Stimulated activated naive CD4-positive, alpha-beta T cell treated with Interleukin-2 at 50 U/mL for 16 hours (primary cell): ENCODE measurements at places on chromosomes 2 and 18.

- DNase-seq = no peak
Measured at GRCh38 chr2:151862700-151863099, 34.5 kb upstream of the ARL5A start.

DNA sequence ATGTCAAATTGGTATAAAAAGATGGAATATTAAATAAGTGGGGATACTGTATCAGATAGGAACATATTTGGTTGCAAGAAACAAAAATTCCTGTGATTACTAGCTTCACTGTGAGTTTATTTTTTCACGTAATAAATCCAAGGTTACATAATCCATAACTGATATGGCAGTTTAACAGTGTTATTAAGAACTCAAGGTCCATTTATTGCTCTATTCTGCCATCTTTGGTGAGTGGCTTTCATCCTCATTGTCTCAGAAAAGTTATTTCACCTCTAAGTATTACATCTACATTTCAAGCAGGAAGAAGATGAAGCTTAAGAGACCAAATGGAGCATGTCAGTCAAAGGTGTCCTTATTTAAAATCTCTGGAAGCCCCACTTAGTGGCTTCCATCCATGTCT lies 37.2 kb downstream of the YIPF4 start:
- DNase-seq = no peak

DNA sequence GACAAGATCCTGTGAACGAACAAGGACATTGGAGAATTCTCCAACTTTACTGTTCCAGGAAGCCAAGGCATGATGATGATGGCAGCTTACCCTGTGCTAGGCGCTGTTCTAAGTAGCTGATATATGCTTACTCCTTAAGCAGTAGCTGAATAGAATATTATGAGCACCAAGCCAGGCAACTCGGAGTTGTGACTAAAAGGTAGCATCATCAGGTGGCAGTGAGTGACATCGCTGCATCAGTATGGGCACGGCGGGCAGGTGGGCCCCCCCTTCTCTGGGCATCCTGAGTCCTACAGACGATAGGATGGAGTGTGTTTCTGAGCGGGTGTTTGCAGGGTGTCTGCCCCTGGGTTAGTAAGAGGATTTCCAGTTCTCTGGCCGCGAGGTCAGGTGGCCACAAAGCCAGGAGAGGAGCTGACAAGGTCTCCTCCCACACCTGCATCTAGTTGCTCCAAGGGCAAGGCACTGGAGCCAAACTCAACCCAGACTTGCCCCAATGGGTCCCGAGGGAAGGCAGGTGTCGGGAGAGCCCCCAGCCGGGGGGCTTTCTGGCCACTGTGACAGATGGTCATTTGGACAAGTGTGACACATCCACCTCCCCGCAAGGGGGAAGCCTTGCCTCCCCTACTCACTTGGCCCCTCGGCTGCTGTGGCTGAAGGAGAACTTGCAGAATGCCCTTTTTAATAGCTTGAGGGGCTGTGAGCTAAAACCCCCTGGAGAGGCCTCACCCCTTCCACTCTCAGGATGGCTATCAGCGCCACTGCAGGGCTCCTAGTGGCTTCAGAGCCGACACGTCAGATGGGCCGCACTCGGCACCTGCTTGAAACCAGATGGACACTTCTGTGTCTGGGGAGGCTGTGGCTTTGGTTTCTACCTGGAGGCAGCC lies 55.5 kb downstream of the CRACDL start:
- DNase-seq = no peak

GRCh38 chr18:11268153-11268552 lies 118.8 kb upstream of the PIEZO2 start:
- DNase-seq = no peak

- DNase-seq = no peak
Measured at GRCh38 chr2:12455661-12456060, 261.1 kb upstream of the TRIB2 start.

- no peak for DNase-seq
Measured at GRCh38 chr18:27378431-27379095, 193.5 kb upstream of the CHST9 start.

DNA sequence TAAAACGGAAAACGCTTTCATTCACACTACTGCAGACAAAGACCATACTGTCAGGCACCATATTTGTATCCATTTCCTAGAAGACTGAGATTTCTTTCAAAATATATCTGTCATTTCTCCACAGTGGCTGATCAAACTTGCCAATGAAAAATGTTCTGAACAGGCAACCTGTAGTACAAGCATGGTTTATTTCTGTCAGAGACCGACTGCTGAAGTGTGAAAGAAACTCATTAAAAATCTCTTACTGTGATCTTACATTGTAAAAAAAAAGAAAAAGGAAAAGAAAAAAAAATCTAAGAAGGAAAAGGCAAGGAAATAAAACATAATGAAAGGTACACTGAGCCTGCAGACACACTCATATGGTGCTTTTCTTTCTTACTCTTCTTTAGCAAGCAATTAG lies 184.5 kb downstream of the STK39 start:
- no peak for DNase-seq

GRCh38 chr2:213315168-213315876 lies 31.1 kb downstream of the SPAG16 start:
- no peak for DNase-seq

GRCh38 chr2:8652774-8653426 lies 29.0 kb upstream of the ID2 start:
- DNase-seq = no peak

DNA sequence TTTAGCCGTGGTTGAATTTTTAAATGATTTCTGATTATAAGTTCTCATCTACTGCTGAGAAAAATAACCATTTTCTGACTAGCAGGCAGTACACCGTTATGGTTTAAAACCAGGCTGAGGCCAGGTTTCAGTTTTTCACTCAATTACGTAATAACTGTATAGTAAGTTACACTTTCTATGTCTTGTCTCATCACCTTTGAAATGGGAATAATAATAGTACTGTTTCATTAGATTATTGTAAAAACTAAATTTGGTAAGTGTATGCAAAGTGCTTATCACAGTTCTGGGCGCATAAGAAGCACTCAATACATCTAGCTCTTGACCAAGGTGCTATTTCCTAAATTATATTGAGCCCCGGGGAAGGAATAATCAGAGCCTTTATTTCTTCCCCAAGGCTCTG lies 76.8 kb downstream of the LIMS1 start:
- no peak for DNase-seq

- DNase-seq = no peak
Measured at GRCh38 chr18:60452421-60452820, 79.8 kb upstream of the MC4R start.

GRCh38 chr2:157055660-157056199 lies 201.8 kb upstream of the GALNT5 start:
- DNase-seq = no peak

GRCh38 chr2:133768256-133768655 lies 200.0 kb upstream of the NCKAP5 start:
- DNase-seq = no peak

DNA sequence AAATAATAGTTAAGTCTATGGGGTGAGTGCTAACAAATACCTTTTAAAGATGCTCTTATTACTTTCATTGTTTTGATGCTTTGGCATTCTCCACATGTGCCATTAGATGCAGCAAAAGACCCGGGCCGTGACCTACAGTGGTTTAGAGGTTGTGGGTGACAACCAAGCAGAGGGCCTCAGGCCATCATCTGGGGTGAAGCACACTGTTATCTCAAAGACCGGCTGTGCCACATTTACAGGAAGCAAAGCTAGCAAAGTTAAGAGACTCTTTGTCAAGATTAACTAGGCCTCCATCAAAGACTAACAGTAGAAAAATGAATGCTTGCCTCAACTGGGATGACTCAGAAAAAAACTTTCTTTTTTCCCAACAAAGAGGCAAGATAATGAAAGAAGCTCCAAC lies 695.3 kb downstream of the SATB2 start:
- DNase-seq = no peak

GRCh38 chr2:120324933-120325332 lies 21.0 kb upstream of the INHBB start:
- DNase-seq = no peak
